Neural crest cell (in vitro differentiated cells): ENCODE measurements at places on chromosomes 12 and 14. TPM values are rescaled to one million over a fixed set of nuclear protein-coding genes. Genes with fewer than 3 reads are reported as not detected.

ARMH4 gene
- total RNA-seq: 31.2 and 36.2 TPM in 2 replicates

HOXC13 gene
- not detected in 2 replicates for total RNA-seq

GLT1D1 gene
- total RNA-seq: 7.4 and 8.6 TPM in 2 replicates

TMEM132C gene
- 10.6 and 10.9 TPM in 2 replicates for total RNA-seq

FAM186B gene
- 0.28 TPM in 1 of 2 replicates, not detected in the other for total RNA-seq

CEP170B gene
- 14.0 and 14.4 TPM in 2 replicates for total RNA-seq

CLEC1B gene
- total RNA-seq: not detected in 2 replicates

PTPRB gene
- total RNA-seq: 0.59 and 0.93 TPM in 2 replicates

ASB2 gene
- 3.0 and 3.5 TPM in 2 replicates for total RNA-seq

- DNase-seq: no peak
- peaks cover 4% of the 10 kb centered on the region for H3K36me3 ChIP-seq
- no peaks in the 10 kb centered on the region for H3K27me3 ChIP-seq
- H3K4me1 ChIP-seq: peaks cover 10% of the 10 kb centered on the region
- H3K4me3 ChIP-seq: no peak overlapping the region
Measured at GRCh38 chr14:66008631-66009030, 477.5 kb upstream of the CCDC196 start.

- peaks cover 23% of the 10 kb centered on the region for H3K4me1 ChIP-seq
- H3K36me3 ChIP-seq: peaks cover 21% of the 10 kb centered on the region
- H3K27ac ChIP-seq: peak overlapping the region; percentile 70
Measured at GRCh38 chr12:71439362-71439612, 311 bp upstream of the LGR5 start.

DNA sequence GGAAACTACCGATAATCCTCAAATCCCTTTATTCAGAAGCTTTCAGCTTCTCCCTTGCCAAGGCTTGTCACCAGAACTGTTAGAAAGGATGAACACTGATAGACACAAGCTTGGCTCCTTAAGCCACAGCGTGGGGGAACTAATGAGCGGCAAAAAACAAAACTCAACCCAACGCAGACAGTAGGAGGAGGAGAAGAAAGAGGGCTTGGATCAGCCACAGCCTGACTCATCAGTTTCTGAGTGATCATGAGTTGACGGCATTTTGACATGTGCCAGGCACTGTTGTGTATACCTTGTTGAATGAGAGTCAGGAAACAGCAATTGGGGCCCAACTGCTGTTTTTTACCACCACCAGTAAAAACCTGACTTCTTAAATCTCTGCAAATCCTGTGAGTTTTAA, 23.7 kb downstream of the PLXNC1 start:
- no peaks in the 10 kb centered on the region for H3K36me3 ChIP-seq
- no peak for DNase-seq
- no peaks in the 10 kb centered on the region for H3K27me3 ChIP-seq
- H3K27ac ChIP-seq: no peak overlapping the region

DNA sequence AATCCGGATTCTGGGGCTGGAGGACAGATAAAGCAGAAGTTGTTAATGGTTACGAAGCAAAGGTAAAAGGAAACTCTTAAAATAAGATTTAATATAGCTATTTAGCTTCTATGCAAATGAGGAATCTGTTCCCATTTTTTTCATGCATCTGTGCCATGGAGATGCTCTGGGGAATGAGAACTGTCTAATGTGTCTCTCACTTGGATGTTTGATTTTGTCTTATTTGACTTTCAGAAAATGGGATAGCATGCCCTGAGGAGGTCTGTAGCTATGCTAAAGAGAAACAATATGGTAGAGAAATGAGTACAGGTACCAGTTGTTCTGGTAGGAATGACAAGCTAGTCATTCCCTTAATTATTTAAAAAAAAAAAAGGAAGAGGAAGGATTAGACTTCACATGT, 24.3 kb downstream of the C12orf76 start:
- H3K27ac ChIP-seq: peak overlapping the region; percentile 82
- no peak overlapping the region for H3K4me3 ChIP-seq
- H3K36me3 ChIP-seq: peaks cover 5% of the 10 kb centered on the region
- peaks cover 15% of the 10 kb centered on the region for H3K4me1 ChIP-seq
- DNase-seq: no peak

DNA sequence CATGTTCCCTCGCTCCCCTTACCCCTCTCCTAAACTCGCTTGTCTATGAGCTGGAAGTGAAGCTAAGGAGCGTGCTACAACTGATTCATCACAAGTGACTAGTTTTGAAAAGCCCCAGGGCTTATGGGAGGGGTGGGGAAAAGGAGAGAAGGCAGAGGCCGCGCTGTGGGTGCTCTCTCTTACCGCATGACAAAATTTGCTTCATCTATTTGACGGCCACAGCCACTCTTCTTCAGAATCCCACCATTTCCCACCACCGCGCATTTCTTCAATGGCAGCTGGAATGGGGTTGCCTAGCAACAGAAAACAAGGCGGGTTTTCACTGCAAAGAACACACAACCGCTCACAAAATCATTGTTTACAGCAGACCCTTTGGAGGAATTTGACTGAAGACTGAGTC, 79.4 kb downstream of the ST8SIA1 start:
- H3K36me3 ChIP-seq: peaks cover 13% of the 10 kb centered on the region
- H3K4me1 ChIP-seq: peaks cover 39% of the 10 kb centered on the region
- no peak overlapping the region for H3K4me3 ChIP-seq
- DNase-seq: peak; percentile 56
- H3K27ac ChIP-seq: no peak overlapping the region

GRCh38 chr12:55068416-55069010, 48.7 kb downstream of the NEUROD4 start:
- H3K27ac ChIP-seq: no peak overlapping the region
- H3K27me3 ChIP-seq: peaks cover 6% of the 10 kb centered on the region
- DNase-seq: peak; percentile 29
- H3K4me1 ChIP-seq: peaks cover 5% of the 10 kb centered on the region

DNA sequence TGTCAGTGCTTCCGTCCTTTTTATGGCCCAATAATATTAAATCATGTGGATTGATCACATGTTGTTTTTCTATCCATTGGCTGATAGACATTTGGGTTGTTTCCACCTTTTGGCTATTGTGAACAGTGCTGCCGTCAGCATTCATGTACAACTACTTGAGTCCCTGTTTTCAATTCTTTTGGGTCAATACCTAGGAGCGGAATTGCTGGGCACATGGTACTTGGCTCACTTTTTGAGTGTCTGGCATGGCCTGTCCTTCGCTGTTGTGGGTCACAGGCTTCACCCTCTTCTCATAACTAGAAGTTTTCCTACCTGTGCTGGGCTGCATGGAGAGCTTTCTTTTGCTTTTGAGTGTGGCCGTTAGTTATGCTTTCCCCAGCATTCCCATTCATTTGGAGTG, 72.7 kb downstream of the DNAH10 start:
- no peak overlapping the region for H3K27ac ChIP-seq
- H3K4me3 ChIP-seq: no peak overlapping the region
- H3K27me3 ChIP-seq: no peaks in the 10 kb centered on the region
- H3K4me1 ChIP-seq: peaks cover 2% of the 10 kb centered on the region
- no peak for DNase-seq
- peaks cover 12% of the 10 kb centered on the region for H3K36me3 ChIP-seq

GRCh38 chr12:1552171-1552570, 42.2 kb downstream of the FBXL14 start:
- H3K27me3 ChIP-seq: no peaks in the 10 kb centered on the region
- peaks cover 6% of the 10 kb centered on the region for H3K4me1 ChIP-seq
- peak overlapping the region; percentile 95 for H3K27ac ChIP-seq
- DNase-seq: no peak
- peaks cover 8% of the 10 kb centered on the region for H3K36me3 ChIP-seq
- no peak overlapping the region for H3K4me3 ChIP-seq

GRCh38 chr14:77474479-77475177, 16.7 kb downstream of the AHSA1 start:
- no peaks in the 10 kb centered on the region for H3K27me3 ChIP-seq
- no peaks in the 10 kb centered on the region for H3K36me3 ChIP-seq
- H3K4me1 ChIP-seq: peaks cover 5% of the 10 kb centered on the region
- no peak overlapping the region for H3K4me3 ChIP-seq
- DNase-seq: no peak

DNA sequence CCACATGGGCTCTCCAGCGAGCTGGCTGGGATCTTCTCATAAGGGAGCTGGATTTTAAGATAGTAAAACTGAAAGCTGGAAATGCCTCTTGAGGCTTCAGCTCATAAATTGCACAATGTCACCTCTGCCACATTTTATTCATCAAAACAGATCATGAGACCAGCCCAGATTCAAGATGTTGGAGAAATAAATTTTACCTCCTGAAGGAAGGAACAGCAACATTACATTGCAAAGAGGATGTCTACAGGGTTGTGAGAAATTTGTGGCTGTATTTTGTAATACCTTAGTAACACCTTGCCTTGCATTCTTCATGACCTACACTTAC, 43.1 kb upstream of the KRR1 start:
- H3K4me3 ChIP-seq: no peak overlapping the region
- H3K36me3 ChIP-seq: no peaks in the 10 kb centered on the region
- H3K27ac ChIP-seq: no peak overlapping the region
- H3K27me3 ChIP-seq: no peaks in the 10 kb centered on the region

- peaks cover 4% of the 10 kb centered on the region for H3K36me3 ChIP-seq
- no peak overlapping the region for H3K4me3 ChIP-seq
- no peak for DNase-seq
Measured at GRCh38 chr12:509500-509899, 49.8 kb downstream of the B4GALNT3 start.

- no peak overlapping the region for H3K27ac ChIP-seq
- DNase-seq: no peak
Measured at GRCh38 chr12:104551-105081, 38.0 kb downstream of the IQSEC3 start.

- no peaks in the 10 kb centered on the region for H3K4me1 ChIP-seq
- H3K27ac ChIP-seq: no peak overlapping the region
- DNase-seq: no peak
- H3K4me3 ChIP-seq: no peak overlapping the region
- no peaks in the 10 kb centered on the region for H3K27me3 ChIP-seq
- peaks cover 4% of the 10 kb centered on the region for H3K36me3 ChIP-seq
Measured at GRCh38 chr12:50190859-50191258, 23.7 kb upstream of the CERS5 start.

GRCh38 chr12:12562016-12562483, 613 bp downstream of the DUSP16 start:
- H3K27me3 ChIP-seq: no peaks in the 10 kb centered on the region
- H3K4me1 ChIP-seq: peaks cover 44% of the 10 kb centered on the region
- DNase-seq: peak; percentile 25
- H3K36me3 ChIP-seq: peaks cover 5% of the 10 kb centered on the region
- peak overlapping the region; percentile 99 for H3K27ac ChIP-seq
- peak overlapping the region; percentile 89 for H3K4me3 ChIP-seq

- peaks cover 17% of the 10 kb centered on the region for H3K27me3 ChIP-seq
- no peak overlapping the region for H3K4me3 ChIP-seq
- H3K27ac ChIP-seq: no peak overlapping the region
- DNase-seq: no peak
- no peaks in the 10 kb centered on the region for H3K4me1 ChIP-seq
- H3K36me3 ChIP-seq: no peaks in the 10 kb centered on the region
Measured at GRCh38 chr12:52392465-52393007, 7.1 kb upstream of the KRT84 start.

DNA sequence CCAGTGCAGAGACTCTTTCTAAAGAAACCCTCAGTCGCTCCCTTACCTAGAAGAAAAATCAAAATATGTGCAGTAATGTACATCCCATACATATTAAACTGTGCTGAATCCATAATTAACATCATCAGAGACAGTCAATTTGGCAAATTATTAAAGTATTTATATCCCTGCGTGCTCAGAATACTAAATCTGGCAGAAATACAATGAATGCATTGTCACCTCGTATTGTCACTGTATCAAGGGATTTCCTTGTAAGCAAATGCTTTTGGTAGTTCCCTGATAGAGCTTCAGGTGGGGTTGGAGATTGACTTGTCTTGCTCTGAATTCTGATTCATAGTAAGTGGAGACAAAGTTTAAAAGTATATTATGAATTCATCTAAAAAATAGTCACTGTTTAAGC, 319.1 kb downstream of the PPFIA2 start:
- no peaks in the 10 kb centered on the region for H3K27me3 ChIP-seq
- H3K4me3 ChIP-seq: no peak overlapping the region
- no peak overlapping the region for H3K27ac ChIP-seq
- H3K36me3 ChIP-seq: no peaks in the 10 kb centered on the region
- no peaks in the 10 kb centered on the region for H3K4me1 ChIP-seq
- no peak for DNase-seq

- H3K4me3 ChIP-seq: no peak overlapping the region
- no peak overlapping the region for H3K27ac ChIP-seq
- H3K36me3 ChIP-seq: no peaks in the 10 kb centered on the region
- no peaks in the 10 kb centered on the region for H3K27me3 ChIP-seq
Measured at GRCh38 chr12:5524116-5524768, 92.3 kb downstream of the NTF3 start.

DNA sequence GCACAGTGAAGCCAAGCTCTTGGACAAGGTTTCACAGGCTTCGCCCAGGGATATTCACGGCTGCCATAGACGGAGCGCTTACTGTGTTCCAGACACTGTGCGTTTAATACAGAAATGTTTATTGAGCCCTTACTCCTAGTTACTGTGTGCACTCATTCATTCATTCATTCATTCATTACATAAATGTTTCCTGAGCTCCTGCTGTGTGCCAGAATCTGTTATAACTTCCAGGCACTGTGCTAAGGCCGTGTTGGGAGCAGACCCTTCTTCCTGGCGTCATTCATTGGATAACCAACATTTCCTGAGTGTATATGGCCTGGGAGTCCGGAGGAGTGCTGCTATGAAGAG, 760 bp upstream of the MED13L start:
- no peak for DNase-seq
- H3K4me3 ChIP-seq: peak overlapping the region; percentile 93
- H3K4me1 ChIP-seq: peaks cover 54% of the 10 kb centered on the region
- peak overlapping the region; percentile 88 for H3K27ac ChIP-seq

- no peaks in the 10 kb centered on the region for H3K27me3 ChIP-seq
- H3K4me3 ChIP-seq: no peak overlapping the region
- DNase-seq: no peak
Measured at GRCh38 chr12:127014079-127014478, 1252.9 kb upstream of the TMEM132C start.

- no peak overlapping the region for H3K27ac ChIP-seq
- no peaks in the 10 kb centered on the region for H3K4me1 ChIP-seq
- H3K4me3 ChIP-seq: no peak overlapping the region
- no peak for DNase-seq
Measured at GRCh38 chr14:22221508-22221907, 367.5 kb downstream of the DAD1 start.

DNA sequence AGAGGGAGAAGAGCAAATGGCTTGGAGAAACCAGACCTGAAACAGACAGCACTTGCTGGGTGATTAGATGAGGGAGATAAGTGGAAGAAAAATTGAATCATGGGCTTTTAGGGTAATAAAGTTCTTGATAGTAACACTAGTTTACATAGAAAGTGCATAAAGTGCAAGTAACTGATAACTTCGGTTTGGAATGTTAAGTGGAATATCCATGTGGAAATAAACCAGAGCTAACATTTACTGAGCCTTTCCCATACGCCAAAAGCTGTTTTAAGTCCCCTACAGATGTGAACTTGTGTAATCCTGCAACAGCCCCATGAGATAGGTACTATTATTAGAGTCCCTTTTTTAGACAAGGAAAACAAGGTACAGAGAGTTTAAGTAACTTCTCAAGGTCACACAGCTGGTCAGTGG, 77.1 kb upstream of the NUDT4 start:
- H3K27me3 ChIP-seq: no peaks in the 10 kb centered on the region
- H3K4me3 ChIP-seq: no peak overlapping the region
- H3K36me3 ChIP-seq: no peaks in the 10 kb centered on the region
- H3K4me1 ChIP-seq: peaks cover 9% of the 10 kb centered on the region
- no peak for DNase-seq
